ENCODE measurements at places on chromosomes 7 and 10.

GRCh38 chr7:99829524-99830160 lies 1.8 kb downstream of the CYP3A43 start:
- DNase-seq = no peak

GRCh38 chr7:134908289-134908688 lies 78.0 kb upstream of the AGBL3 start:
- DNase-seq = no peak

GRCh38 chr7:71615017-71615416 lies 483.1 kb downstream of the GALNT17 start:
- DNase-seq = no peak

GRCh38 chr7:141571059-141571458 lies 19.8 kb downstream of the AGK start:
- no peak for DNase-seq

- no peak for DNase-seq
Observed at GRCh38 chr10:11112718-11113117, 95.0 kb downstream of the CELF2 start.

DNA sequence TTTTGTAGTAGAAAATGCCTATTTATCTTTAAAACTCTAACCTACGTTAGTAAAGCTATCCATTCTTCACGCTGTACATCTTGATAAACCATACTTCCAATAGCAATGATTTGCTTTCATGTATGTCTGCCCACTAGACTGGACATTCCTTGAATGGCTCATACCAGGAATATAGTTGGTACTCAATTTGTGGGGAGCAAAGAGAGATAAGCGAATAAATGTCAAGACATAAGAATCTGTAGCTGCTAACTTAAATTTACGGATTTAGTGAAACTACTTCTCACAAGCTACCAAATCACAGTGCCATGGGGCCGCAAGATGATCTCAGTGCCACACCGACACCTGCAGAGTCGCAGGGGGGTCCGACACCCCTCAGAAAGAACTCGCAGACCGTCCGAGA lies 763 bp upstream of the RALA start:
- no peak for DNase-seq

- no peak for DNase-seq
Observed at GRCh38 chr10:126147866-126148587, 240.2 kb downstream of the ADAM12 start.

- DNase-seq = no peak
Observed at GRCh38 chr10:30192846-30193608, 133.6 kb upstream of the JCAD start.

DNA sequence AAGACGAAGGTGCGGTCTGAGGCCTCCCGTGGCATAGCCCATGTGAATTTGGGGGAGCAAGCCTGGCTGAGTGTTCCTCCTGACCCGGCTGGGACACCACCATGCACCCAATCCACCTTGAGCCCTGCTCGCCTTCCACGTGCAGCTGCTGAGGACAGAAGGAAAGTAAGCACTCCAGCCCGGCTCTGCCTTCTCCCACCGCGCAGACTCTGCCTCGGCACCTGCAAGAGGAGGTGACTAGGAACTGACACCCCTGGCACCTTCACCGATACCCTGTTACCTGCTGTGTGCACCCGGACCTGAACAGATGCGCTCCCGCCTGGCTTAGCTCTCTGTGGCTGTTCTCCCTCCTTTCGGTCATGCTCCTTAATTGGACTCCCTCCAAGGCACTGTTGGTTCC lies 57.0 kb upstream of the OPN4 start:
- DNase-seq = no peak

- DNase-seq = no peak
Observed at GRCh38 chr10:4270116-4270515, 485.1 kb upstream of the KLF6 start.

GRCh38 chr10:129800796-129801340 lies 163.2 kb downstream of the EBF3 start:
- DNase-seq = no peak

DNA sequence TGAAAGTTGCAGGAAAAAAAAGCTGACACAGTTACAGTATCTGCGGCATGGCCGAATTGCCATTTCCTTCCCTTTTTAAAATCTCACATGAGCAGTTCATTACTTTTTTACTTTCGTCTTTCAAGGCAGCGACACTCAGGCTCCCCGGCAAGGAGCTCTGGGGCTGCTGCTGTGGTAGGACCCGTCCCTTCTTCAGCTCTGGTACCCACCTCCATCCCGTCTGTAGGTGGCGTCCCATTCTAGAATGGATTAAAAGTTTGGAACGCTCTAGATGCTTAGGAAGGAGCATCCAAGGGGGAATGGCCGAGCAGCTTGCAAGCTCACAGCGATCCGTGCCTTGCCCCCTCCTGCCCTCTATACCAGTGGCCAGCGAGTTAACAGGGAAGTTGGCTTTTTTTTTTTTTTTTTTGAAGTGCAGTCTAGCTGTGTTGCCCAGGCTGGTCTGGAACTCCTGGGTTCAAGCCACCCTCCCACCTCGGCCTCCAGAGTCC lies 22.8 kb upstream of the TTYH3 start:
- DNase-seq = no peak

- DNase-seq = no peak
Observed at GRCh38 chr7:44259547-44260457, 59.0 kb downstream of the YKT6 start.

GRCh38 chr10:122295451-122295809 lies 24.3 kb downstream of the BTBD16 start:
- no peak for DNase-seq

DNA sequence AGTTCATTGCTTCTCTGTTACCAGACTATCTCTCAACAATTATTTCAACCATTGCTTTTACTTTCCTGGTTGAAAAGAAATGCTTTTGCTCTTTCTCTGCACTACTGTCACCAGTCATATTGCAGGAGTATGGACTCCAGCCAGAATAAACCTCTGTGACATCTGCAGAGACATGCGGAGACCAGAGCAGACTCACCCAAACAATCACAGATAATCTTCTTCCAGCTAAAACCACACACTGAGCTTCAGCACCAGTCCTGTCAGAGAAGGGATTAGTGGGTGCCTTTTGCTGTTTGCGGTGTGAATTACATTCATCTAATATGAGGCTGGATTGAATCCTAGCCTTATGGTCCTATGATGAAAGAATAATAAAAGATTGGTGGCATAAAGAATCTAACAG lies 258.6 kb downstream of the CNTNAP2 start:
- no peak for DNase-seq

GRCh38 chr10:70475661-70476060 lies 2.9 kb upstream of the PALD1 start:
- DNase-seq = no peak

DNA sequence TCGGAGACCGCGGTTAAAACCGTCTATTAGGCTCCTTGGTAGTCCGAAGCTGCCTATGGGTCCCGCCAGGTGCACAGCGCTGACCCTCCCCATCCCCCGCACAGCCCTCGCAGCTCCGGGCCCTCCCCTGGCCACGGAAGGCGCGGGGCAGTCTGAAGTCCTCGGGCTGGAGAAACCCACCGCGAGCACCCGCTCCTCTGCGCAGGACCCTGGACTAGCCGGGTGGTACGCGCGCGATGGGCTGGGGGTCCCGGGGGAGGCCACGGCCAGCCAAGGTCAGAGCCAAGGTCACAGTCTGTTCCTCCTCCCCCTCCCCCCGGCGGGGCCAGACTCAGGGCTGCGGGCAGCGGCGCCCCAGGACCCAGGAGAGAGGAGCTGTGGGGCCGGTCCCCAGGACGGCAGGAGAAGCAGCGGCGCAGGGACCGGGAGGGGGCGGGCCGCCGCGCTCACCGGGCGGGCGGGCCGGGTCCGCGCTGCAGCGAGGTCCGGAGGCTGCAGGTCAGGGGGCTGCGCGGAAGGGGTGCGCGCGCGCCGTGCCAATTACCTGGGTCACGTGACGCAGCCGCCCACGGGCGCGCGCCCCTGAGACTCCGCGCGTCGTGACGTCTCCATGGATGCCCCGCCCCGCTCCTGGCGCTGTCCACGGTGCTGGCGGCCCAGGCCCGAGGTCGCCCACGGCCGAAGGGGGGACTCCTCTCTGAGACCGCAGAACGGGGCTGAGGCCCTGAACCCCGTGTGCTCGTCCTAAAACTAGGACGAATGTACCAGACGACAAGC lies at the start of gene OGDHL:
Gene OGDHL, minus strand, starts transcription at position 535 of the 777 bp plus-strand sequence. CDS start 3,731 bp downstream, outside the sequence.
- DNase-seq = no peak

GRCh38 chr7:121198502-121198901 lies 130.3 kb upstream of the WNT16 start:
- no peak for DNase-seq

- no peak for DNase-seq
Observed at GRCh38 chr10:34111179-34111578, 703.9 kb downstream of the PARD3 start.

GRCh38 chr10:132606536-132607316 lies 69.1 kb downstream of the INPP5A start:
- DNase-seq = no peak

DNA sequence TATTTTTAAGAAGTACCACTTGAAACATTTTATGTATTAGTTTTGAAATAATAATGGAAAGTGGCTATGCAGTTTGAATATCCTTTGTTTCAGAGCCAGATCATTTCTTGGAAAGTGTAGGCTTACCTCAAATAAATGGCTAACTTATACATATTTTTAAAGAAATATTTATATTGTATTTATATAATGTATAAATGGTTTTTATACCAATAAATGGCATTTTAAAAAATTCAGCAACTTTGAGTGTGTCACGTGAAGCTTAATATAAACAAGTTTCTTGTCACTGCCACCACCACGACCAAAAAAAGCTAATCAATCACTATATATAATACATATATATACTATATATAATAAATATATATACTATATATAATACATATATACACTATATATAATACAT lies 4.8 kb downstream of the IL6 start:
- DNase-seq = no peak

DNA sequence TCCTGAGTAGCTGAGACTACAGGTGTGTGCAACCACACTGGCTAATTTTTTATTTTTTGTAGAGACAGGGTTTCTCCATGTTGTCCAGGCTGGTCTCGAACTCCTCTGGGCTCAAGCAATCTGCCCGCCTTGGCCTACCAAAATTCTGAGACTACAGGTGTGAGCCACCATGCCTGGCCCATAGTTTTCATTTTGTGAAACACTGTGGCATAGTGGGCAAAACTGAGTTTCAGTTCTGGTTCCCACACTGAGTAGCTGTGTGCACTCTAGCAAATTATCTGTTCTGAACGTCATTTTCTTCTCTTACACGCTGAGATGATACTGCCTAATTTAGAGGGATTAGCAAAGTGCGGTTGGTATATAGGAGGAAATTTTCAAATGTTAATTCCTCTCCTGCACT lies 13.5 kb downstream of the ATP5MK start:
- DNase-seq = no peak

GRCh38 chr7:86448856-86449255 lies 194.9 kb upstream of the GRM3 start:
- no peak for DNase-seq

DNA sequence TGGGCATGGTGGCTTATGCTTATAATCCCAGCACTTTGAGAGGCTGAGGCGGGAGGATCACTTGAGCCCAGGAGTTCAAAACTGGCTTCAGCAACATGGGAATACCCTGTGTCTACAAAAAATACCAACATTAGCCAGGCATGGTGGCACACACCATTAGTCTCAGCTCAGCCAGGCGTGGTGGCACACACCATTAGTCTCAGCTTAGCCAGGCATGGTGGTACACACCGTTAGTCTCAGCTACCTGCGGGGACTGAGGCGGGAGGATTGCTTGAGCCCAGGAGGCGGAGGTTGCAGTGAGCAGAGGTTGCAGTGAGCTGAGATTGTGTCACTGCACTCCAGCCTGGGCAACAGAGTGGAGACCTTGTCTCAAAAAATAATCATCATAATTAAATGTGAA lies 9.0 kb downstream of the LRRC27 start:
- DNase-seq = no peak

DNA sequence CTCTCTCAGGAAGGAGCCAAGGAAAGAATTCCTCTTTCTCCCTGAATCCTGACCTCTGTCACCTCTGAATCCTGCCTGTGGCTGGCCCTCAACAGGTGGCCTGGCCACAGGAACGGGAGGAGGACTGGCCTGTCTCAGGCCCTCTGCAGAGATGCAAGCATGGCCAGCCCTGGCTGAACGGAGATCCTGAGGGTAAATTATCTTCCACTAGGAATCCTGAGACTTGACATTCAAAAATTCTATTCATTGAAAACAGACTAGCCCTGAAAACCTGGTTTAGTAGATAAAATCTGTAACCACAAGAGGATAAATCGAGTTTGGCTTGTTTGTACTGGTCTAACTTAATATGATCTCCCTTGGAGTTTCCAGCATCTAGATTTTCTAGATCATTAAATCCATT lies 579.3 kb downstream of the LRMDA start:
- DNase-seq = no peak

- no peak for DNase-seq
Observed at GRCh38 chr7:151736403-151736909, 140.5 kb downstream of the PRKAG2 start.

DNA sequence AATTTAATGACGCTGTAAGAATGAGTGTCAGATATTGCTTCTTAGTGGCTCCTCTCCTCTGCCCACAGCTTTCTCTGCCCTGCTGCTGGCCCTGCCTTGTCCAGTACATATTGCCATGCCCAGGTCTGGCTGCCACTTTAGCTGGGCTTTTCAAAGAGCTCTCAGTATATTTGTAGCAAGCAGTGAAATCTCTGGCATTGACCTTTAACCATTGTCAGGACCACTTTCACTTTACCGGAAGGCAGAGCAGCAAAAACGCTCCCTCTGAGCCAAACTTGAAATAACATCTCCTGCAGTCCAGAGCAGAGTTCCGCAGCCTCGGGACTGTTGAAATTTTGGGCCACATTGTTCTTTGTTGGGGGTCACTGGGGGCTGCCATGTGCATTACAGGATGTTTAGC lies 13.8 kb downstream of the PDSS1 start:
- DNase-seq = no peak

DNA sequence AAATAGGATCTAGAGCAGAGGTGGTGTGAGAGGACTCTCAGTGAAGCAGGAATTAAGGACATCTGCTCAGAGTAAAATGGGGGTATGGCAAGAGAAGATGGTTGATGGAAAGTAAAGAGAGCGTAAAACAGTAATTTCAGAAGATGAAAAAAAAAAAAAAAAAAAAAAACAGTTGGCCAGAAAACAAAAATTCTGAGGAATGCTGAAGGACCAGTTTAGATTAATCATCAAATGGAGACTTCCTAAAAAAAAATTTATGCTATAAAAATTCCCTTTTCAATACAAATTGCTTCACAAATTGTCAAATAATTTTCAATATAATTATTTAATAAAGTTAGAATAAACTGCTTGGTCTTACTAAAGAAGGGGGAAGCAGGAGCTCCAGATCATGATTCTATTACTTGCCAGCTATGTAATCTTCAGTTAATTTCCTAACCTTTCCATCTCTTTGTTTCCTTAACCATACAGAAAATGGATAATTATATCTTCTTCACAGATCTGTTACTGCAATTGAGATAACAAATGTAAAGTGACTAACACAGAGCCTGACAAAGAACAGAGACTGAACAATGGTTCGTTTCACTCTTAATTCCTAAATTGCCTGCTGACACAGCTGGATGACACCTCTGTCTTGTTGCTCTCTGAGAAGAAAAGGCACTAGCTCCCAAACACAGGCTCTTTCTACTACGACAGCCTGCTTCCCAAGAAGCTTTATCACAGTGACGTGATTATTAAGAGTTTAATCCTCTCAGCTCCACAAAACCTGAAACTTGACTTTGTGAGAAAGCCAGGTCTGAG lies 64.9 kb upstream of the GPR22 start:
- no peak for DNase-seq

GRCh38 chr7:47393406-47393805 lies 188.5 kb downstream of the TNS3 start:
- no peak for DNase-seq

GRCh38 chr10:32347363-32348022 lies 535 bp upstream of the EPC1 start:
- no peak for DNase-seq

Data from central memory CD4-positive, alpha-beta T cell (primary cell).